ENCODE measurements at places on chromosomes 7 and 10.

DNA sequence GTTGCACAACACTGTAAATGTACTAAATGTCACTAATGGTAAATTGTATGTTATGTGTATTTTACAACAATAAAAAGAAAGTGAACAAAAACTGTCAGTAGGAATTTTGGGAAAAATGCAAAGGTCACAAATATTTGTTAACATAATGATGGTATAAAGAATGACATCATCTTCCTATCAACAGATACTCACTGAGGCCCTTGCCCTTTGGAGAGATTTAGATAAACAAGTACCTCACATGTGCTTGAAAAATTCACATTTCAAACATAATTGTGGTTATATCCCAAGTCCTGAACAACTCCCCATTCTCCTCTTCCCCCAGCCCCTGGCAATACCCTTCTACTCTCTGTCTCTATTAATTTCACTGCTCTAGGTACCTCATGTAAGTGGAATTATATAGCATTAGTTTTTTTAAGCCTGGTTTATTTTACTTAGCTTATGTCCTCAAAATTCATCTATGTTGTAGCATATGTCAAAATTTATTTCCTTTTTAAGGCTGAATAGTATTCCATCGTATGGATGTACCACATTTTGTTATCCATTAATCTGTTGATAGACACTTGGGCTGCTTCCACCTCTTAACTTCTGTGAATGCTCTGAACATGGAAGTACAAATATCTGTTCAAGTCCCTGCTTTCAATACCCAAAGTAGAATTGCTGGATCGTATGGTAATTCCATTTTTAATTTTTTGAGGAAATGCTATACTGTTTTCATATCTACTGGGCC lies 90.5 kb downstream of the WIPF3 start:
- no peak for DNase-seq

GRCh38 chr7:85262891-85263290 lies 76.0 kb upstream of the SEMA3D start:
- DNase-seq = no peak

GRCh38 chr7:55469271-55469681 lies 103.0 kb downstream of the VOPP1 start:
- DNase-seq = no peak

GRCh38 chr7:68265258-68265657 lies 1268.6 kb downstream of the TYW1 start:
- DNase-seq = no peak

DNA sequence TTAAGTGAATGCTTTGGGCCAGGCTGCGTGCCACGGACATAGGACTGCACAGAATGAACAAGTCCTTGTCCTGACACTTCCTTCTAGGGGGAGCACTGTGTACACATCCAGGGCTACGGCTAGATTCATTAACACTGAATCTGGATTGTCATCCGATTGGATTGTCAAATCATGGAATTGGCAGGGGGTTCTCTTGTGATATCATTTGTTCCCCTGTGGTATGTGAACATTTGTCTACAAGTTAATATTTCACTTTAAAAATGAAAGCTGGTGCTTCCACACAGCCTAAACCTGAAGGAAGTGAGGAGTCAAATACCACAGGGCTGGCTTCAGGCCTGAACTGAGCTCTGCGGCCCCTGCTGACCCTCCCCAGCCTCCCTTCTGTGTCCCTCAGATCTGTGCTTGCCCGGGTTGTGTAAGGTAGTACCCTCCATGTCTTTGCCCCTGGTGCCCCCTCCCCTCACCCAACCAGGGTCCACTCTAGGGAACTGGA lies 75.6 kb downstream of the SNX10 start:
- DNase-seq = no peak

GRCh38 chr7:65953001-65953720 lies 28.9 kb downstream of the GUSB start:
- DNase-seq = no peak

DNA sequence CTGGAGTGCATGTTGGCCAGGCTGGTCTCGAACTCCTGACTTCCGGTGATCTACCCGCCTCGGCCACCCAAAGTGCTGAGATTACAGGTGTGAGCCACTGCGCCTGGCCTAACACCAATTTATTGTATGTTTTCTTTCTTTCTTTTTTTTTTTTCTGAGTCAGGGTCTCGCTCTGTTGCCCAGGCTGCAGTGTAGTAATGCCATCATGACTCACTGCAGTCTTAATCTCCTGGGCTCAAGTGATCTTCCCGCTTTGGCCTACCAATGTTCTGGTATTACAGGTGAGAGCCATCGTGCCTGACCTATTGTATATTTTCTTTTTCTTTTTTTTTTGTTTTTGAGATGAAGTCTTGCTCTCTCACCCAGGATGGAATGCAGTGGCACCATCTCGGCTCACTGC lies 33.8 kb upstream of the UBE2H start:
- no peak for DNase-seq

DNA sequence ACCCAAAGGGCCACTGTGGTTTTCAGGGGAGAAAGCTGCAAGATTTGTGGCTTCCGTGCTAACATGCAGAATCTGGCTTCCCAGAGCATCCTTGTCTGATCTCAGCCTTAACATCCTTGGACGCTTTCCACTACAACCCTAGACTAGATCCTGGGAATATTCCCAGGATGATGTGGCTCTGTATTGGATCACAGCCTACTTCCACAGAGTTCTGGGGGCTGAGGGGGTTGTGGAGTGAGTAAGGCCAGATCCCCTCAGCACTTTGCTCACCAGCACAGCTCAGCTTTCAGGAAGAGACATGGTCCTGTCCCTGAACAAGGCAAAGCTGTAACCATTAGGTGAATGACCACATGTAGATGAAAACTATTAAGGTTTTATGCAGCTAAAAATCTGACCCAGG lies 241.3 kb upstream of the MYO3A start:
- no peak for DNase-seq

GRCh38 chr7:116902867-116903266 lies 40.5 kb downstream of the CAPZA2 start:
- DNase-seq = no peak

GRCh38 chr10:1393481-1393880 lies 337.3 kb downstream of the WDR37 start:
- no peak for DNase-seq

DNA sequence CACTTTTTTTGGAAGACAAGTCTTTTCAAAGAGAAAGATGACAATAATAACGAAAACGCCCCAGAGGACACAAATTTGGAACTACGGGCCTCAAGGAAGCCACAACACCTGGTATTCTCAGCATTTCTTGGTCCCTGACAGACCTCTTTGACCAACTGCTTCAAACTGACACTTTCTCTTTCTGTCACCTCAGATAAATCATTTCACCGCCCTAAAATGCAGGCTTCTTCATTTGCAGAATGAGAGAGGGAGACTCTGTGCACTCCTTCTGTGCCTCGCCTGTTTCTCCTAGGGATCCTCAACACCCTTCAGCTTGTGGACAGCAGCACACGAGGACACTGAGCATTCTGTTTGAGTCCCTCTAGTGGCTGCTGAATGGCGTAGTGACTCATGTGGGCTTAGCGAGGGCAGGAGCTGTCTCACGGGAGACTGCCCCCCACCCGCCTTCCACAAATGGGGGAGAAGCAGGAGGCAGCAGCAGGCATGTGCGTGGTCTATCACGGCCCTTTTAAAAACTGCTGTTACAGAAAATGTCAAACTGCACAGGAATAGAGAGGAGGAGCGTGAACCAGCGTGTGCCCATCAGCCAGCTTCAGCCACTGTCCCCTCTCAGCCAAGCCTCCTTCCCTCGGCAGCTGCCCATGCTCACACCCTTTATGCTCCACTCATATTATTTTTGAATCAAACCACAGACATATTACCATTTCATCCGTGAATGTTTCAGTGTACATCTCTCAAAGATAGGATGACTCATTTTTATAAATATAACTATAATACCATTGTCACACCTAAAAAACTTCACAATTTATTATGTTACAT lies 41.4 kb downstream of the GSDME start:
- peak; percentile 57 for DNase-seq

GRCh38 chr10:112741830-112742402 lies 208.1 kb upstream of the TCF7L2 start:
- no peak for DNase-seq

DNA sequence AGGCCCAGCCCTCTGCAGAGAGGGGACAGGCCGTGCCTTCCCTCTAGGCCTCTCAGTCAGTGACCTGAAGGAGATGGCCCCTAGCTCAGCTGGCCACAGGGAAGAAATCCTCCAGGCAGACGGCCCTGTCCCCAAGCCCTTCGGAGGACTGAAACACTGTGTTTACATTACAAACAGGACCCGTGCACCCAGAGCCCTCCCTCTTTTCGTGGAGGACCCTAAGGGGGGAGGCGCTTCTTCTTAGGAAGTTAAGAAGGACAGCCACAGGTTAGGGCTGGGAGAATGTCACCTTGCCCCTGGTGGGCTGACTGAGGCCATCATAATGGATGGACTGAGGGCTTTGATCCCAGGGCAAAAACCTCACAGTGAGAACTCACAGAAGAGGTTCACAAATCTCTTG lies 154.9 kb downstream of the SLIT1 start:
- no peak for DNase-seq

GRCh38 chr7:85770332-85770731 lies 583.5 kb upstream of the SEMA3D start:
- peak; percentile 90 for DNase-seq

- peak; percentile 87 for DNase-seq
Measured at GRCh38 chr7:44639671-44640321, 33.4 kb downstream of the OGDH start.

DNA sequence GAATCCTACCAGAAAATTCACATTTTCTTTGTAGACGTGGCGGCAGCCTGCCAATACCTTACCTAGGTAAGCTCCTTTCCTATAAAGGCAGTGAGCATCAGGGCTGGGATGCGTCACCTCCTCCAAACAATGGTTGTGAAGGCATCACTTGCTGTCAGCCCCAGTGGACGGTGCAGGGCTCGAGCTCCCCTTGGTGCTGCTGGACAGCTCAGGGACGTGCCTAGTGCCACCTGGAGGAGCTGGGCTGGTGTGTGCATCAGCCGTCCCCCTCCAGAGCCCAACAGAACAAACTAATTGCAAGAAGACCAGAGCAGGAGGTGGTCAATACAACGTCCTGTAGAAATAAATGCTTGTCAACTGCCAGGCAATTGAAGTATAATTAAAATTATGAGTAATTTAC lies 517.5 kb upstream of the FOXK1 start:
- DNase-seq = no peak

- DNase-seq = no peak
Measured at GRCh38 chr7:87627634-87627994, 584 bp upstream of the RUNDC3B start.

DNA sequence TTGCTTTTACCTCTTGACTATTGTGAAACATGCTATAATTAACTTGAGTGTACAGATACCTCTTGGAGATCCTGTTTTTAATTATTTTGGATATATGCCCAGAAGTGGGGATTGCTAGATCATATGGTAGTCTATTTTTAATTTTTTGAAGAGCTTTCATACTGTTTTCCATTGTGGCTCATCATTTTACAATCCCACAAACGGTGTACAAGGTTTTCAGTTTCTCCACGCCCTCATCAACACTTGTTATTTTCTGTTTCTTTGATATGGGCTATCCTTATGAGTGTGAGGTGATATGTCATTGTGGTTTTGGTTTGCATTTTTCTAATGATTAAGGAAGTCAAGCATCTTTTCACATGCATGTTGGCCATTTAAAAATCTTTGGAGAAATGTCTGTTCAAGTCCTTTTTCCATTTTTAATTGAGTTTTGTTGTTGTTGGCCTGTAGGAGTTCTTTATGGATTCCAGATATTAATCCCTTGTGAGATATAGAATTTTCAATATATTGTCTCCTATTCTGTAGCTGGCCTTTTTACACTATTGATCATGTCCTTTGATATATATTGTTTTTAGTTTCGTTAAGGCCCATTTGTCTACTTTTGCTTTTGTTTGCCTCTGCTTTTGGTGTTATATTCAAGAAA lies 7.5 kb downstream of the AGK start:
- DNase-seq = peak; percentile 64

DNA sequence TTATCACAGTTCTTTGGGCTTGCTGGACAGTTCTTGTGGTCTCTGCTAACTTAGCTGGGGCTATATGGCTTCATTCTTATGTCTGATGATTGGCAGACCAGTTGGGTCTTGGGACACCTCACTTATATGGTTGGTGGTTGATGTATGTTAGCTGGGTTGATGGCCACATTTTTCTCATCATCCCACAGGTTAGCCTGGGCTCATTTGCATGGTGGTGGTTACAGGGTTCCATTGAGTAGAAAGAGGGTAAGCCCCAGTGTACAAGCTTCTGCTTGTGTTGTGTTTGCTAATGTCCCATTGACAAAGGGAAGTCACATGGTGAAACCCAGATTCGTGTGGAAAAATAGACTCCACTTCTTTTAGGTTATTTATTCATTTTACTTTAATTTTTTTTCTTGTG lies 40.6 kb downstream of the TMEM60 start:
- DNase-seq = no peak

DNA sequence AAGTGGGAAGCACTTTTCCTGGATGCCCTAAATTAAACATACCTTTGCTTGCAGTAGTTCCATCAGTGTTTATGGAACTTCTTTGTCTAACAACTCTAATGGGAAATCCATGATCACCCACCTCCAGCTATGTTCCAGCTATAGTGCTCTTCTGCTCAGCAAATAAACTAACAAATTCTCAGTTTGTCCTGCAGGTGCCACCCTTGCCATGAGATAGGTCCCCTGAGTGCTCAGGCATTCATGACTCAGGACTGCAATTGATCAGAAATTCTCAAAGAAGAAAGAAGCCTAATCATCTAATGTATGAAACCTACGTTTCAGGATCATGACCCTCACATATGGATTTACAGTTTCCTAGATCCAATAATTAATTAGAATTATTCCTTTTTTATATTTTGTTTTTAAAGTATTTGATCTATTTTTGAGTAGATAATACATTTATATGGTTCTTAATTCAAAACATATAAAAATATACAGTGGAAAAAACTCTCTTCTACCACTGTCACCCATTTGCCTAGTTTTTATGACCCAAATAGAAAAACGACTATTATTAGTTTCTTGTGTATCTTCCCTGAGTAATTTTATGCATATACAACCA lies 48.7 kb upstream of the DYNC1I1 start:
- peak; percentile 17 for DNase-seq

All from fibroblast of skin of right quadriceps (primary cell).